ENCODE measurements at places on chromosomes 1 and 21.

- DNase-seq = no peak
Observed at GRCh38 chr1:183097438-183098051, 74.3 kb downstream of the LAMC1 start.

- no peak for DNase-seq
Observed at GRCh38 chr1:26291939-26292338, 12.1 kb downstream of the SH3BGRL3 start.

- DNase-seq = no peak
Observed at GRCh38 chr1:30229557-30229956, 493.8 kb downstream of the MATN1 start.

- no peak for DNase-seq
Observed at GRCh38 chr21:23534850-23535249, 2072.4 kb downstream of the MRPL39 start.

DNA sequence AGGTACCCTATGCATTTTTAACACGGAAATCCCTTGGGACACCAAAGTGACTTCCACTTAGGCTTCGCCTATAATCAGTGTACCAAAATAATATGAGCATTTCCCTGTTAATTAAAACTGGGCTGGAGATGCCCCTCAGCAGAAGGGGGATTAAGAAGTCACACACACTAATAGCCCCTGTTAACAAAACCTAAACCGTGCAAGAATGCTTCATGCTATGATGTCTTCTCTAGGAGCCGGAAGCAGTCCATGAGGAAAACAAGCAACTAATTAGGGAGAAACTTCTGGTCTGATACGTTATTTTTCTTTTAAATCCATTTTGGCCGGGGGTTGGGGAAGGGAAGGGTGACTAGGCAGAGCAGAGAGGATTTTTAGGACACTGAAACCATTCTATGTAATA is 123.4 kb downstream of the ESRRG start:
- no peak for DNase-seq

GRCh38 chr1:41915786-41916571 is 2.7 kb downstream of the HIVEP3 start:
- DNase-seq = peak; percentile 75

DNA sequence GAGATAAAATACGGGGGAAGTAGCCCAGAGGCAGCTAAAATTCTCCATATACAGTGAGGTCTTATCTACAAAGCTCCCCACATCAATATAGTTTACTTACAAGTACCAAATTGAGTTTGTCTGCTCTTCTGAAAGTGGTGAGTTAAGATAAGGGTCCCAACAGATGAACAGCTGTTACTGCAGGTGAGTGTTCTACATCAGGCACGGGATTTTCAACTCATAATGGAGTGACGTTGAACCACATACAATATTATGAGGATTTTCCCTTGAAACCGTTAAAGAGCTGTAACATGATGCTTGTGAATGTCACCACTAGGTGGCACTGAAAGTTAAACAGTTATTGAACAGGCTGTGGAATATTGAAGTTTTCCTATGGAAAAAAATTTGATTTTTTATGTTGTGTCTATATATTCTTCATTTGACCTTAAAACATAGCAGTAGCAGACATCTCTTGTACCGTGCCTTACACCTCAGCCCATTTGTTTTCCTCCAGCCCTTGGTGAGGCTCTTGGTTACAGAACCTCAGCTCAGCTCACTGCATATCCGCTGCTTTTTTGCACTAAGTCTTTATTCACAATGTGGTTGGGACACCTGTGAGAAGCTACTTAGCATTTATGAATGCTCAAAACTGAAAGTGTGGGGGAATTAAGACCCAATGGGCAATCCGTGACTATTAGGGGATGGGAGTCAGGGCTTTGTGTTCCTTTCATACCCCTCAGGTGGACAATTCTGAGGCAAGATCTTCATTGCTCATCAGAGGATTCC is 23.2 kb downstream of the CD1D start:
- peak; percentile 68 for DNase-seq

- DNase-seq = no peak
Observed at GRCh38 chr1:163922743-163923201, 601.0 kb downstream of the NUF2 start.

DNA sequence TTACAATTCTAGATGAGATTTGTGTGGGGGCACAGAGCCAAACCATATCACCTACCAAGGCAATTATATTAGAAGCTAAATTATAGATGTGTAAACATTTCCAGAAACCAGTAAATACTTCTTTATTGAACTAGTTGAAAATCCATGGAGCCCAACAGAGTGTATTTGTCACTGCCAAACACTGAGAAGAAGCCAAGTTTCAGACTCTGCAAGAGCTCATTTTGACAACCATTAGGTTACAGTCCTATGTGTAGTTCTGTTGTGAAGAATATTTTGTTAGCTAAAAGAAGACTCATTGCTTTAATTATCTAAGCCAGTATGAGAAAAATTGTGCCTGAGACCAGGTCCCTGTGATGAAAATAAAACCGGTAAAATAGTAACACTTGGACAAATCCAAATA is 358.9 kb upstream of the SGIP1 start:
- DNase-seq = no peak

GRCh38 chr21:36904093-36904666 is 62.3 kb downstream of the HLCS start:
- DNase-seq = no peak

DNA sequence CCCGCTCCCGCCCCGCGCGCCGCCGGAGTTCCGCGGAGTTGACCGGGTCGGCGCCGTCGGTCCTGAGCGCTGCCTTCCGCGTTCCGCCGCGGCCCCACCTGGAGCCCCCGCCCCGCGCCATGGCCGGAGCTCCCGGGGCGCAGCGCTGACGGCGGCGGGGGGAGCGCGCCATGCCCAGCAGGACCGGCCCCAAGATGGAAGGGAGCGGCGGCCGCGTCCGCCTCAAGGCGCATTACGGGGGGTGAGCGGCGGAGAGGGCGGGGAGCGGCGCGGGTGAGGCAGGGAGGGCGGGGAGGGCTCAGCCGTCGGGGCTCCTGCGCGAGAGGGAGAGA is 216 bp downstream of the PRKCZ start:
- DNase-seq = no peak

DNA sequence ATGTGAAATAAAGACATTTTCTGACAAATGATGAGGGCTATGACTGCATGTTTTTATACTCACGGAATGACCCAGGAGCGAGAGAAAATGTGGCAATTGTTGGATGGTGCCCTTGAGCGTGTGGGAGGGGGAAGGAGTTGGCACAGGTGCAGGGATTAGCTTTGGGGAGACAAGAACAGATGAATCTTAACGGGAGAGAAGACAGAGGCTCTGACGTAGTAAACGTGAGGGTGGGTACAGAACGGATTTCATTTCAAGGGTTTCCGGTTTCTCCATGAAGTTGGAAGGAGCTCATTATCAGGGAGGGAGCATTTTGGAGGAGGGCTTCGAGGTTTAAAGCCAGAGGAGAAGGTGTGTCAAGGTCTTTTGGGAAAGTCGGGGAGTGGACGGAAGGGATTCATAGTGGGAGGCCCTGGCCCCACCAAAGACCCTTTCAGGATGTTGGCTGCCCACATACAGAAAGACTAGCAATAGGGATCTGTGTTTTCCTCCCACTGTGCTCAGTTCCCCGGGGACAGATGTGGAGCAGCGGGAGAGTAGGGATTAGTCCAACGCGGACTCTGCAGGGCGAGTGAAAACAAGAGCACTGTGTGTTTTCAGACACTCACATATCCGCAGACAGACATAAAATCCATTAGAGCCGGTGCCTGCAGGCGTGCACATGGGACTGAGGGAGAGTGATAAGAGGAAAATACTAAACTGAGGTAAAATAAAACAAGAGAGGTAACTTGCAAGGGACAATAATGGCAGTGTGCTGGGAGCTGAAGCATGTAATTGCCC is 584.1 kb downstream of the AJAP1 start:
- DNase-seq = no peak
